ENCODE measurements at places on chromosomes 4 and X.

GRCh38 chrX:103918571-103919269, 43.7 kb upstream of the TMSB15B start:
- peak; percentile 56 for DNase-seq

DNA sequence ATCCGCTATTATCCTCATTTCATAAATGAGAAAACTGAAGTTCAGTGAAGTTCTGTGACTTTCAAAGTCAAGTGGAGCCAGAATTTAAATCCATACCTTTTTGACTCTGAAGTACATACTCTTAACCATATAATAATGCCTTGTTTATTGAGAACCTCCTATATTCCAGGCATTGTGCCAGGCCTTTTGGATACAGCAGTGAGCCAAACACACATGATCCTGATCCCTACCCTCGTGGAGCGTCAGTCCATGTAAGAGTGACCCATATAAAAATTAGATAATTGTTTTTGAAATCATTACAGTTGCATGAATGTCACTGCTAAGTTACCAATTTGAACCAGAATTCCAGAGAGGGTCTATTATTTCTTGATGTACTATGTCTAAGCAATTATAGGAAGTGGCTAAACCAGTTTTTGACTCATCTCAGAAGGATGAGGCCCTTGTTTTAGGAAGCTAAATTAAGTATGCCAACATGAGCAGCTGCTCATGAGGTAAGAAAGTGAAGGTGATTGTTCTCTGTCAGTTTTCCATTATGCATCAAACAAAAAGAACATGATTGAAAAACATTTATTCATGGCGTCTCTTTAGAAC, 289.5 kb downstream of the GLUD2 start:
- DNase-seq, result no peak

DNA sequence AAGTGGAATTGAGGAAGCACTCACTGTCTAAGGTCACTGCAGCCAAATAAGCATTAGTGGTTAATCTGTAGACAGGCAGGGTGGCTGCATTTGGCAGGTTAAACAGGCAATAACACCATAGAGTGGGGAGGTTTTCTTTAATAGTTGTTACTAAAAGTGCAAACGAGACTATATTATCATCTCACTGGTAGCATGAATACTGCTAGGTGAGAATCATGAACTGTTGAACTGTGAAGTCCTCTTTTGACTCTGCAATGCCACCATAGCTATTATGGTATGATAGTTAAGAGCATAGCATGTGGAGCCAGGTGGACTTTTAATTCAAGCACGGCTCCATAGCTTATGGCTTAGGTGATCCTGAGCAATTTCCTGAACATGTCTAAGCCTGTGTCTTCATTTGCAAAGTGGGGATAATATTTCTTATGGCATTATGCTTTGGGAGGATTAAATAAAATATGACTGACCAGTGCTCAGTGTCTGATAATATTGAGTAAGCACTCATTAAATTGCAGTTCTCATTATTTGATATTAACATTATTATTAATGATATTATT, 235.6 kb upstream of the HHIP start:
- no peak for DNase-seq

DNA sequence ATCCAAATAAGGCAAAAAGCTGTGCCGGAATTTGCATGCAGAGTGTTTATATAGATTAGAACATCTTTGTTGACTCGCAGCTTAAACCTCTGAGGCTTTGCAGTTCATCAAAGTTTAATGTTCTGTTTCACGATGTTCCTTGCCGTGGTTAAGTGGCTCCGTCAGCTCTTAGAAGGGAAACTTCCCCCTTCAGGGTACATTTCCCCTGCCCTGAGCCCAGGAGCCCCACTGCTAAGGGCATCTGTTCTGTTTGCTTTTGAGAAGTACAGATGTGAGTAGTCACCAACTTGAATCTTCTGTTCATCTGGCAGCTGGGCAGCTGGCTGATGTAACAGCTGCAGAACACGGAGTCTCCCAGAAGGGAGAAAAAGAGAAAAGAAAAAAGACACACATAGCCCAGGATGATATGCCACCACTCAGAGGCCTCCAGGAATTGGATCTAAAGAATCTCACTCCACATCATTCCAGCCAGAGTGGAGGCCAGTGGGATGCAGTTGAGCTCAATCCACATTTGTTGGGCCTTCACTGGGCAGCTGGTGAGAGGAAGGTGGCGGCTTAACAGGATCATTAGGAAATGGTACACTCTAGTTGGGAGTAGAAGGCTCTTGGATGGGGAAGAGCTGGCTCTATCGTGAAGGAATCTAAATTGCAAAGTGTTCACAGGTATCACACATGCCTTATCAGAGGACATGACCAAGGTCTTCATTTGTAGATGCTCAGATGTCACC, 178.7 kb upstream of the RBPJ start:
- DNase-seq, result no peak

GRCh38 chr4:2734612-2735011, 21.5 kb downstream of the TNIP2 start:
- DNase-seq, result no peak

- DNase-seq, result no peak
Measured at GRCh38 chrX:23742174-23742696, 841 bp downstream of the ACOT9 start.

- DNase-seq, result no peak
Measured at GRCh38 chr4:105014635-105015034, 132.0 kb upstream of the TET2 start.

DNA sequence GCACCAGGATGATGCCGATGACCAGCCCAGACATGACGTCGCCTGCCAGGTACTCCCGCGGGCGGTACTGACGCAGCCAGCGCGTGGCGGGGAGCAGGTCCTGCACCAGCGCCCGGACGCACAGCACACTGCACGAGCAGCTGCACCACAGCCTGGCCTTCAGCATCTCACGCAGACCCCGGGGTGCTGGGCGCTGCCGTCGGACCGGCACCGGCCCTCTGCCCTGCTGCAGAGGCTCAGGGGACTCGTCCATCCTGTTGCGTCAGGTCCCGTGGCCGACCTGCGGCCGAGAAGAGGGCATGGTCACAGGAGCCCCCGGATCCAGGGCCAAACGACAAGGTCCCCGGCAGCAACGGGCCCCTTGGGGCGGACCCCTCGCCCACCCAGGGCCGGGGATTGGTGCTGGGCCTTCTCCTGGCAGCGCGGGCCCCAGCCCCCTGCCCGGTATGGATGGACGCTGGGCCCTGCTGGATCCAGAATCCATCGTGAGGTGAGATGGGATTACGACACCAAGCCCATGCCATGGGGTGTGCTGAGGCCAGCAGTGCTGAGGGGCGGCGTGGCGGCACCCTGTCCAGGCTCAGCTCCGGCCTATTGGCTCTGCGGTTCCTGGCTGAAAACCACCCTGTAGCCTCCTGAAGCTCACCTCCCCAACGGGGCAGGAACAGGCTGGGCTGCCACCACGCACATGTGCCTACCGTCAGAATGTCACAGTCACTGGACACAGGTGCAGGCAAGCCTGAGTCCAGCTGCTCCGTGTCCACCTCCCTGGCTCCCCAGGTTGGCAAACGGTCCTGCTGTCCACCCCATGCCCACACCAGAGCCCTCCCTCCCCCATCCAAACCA, 1.5 kb downstream of the SLC26A1 start:
- DNase-seq, result no peak

GRCh38 chr4:123471655-123472369, 75.2 kb downstream of the SPRY1 start:
- no peak for DNase-seq

GRCh38 chrX:114046695-114047279, 537.1 kb upstream of the HTR2C start:
- no peak for DNase-seq

- no peak for DNase-seq
Measured at GRCh38 chr4:23737571-23737970, 152.3 kb downstream of the PPARGC1A start.

DNA sequence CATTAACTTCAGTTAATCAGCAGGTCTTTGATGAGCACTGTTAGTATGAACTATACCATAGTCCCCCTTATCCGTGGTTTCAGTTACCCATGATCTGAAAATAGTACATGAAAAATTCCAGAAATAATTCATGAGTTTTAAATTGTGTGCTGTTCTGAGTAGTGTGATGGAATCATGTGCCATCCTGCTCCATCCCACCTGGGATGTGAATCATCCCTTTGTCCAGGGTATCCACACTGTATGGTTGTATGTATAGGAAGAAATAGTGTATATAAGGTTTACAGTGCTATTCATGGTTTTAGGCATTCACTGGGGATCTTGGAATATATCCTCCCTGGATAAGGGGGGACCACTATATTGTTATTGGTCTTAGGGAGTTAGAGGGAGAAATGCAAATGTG, 24.5 kb downstream of the ARHGAP10 start:
- no peak for DNase-seq

DNA sequence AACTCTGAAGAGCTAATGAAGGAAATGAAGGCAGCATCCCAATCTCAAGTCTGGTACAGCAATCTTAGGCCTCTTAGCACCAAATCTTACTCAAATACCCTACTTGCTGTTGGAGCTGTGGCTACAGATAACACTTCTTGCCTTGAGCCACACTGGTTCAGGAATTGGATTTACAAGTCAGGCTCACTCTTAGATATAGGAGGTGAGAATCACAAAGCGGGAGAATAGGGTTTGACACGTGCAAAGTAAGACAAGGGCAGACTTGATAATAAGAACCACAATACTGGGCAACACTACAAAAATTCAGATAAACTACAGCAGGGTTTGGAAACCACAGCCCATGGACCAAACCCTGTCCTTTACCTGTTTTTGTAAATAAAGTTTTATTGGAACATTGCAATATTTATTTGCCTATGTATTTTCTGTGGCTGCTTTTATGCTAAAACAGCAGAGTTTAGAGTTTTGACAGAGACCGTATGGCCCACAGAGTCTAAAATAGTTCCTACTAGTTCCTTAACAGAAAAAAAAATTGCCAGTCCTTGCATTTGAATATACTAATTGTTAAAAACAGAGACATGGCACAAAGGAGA, 9.3 kb upstream of the CUL4B start:
- no peak for DNase-seq

GRCh38 chr4:128354205-128354821, 66.7 kb upstream of the PGRMC2 start:
- DNase-seq, result no peak

GRCh38 chr4:163495900-163496299, 1.4 kb downstream of the TMA16 start:
- no peak for DNase-seq

GRCh38 chrX:40663078-40663740, 15.8 kb upstream of the CXorf38 start:
- DNase-seq, result no peak

- DNase-seq, result no peak
Measured at GRCh38 chrX:11111947-11112346, 815 bp downstream of the HCCS start.

- no peak for DNase-seq
Measured at GRCh38 chrX:3119376-3119775, 78.1 kb downstream of the ARSF start.

DNA sequence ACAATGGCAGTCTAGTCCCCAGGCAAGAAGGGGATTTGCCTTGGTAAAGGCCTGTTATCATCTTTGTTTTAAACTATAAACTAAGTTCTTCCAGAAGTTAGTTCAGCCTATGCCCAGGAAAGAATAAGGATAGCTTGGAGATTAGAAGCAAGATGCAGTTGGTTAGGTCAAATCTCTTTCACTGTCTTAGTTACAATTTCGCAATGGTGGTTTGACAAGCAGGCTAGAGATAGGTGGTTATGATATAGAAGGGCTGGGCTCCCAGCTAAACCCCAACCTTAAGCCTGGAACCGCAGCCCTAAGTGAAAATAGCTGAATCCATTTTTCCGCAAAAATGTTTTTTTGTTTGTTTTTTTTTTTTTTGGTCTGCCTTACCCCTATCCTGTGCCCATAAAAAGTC, 41.8 kb upstream of the NEIL3 start:
- no peak for DNase-seq

DNA sequence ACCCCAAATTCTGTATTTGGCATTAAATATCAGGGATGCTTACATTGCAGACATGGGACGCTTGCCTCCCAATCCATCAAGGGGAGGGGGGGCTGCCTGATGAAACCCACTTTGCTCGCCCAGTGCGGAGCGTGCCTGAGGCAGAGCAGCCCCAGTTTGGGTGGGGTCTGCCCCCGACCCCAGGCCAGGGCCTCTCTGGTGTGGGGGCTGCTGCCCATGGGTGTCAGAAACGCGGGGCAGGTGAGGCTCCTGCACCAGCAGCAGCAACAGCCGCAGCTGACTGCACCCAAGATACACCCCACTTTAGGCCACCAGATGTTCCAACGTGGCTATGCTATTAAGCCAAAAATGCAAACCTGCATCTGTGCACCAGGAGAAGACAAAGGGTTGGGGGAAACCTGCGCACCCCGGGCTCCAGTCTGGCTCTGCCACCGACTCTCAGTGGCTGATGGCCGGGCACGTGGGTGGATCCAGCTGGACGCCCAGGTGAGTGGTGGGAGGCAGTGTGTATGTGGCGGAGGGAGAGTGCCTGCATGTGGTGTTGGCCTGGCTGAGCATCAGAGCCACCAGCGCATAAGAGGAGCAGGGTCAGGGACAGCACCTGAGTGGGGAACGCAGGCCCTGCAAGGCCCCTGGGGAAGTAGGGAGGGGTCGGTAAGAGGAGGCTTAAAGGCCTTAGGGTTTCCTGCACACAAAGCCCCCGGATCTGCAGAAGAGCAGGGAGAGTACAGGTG, 86.2 kb downstream of the ABLIM2 start:
- DNase-seq, result no peak

GRCh38 chrX:37998586-37999262, 7.6 kb upstream of the SYTL5 start:
- no peak for DNase-seq

DNA sequence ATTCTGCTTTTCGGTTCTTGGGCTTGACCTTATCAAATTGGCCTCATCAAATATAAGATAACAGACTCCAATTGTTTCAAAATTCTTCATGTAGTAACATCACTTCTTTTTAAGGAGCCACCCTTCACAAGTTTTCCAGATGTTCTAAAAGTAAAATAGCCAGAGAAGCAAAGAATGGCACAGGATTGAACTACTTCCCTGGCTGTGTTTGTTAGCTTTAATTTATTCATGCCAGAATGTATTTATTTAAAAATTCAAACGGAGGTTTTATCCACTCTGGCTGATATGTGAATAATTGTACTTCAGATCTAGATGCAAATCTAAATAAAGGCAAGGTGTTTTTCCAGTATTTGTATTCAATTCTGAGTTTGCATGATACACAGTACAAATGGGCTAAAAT, 581.3 kb upstream of the TENM3 start:
- DNase-seq, result no peak

- no peak for DNase-seq
Measured at GRCh38 chr4:149793459-149793858, 22.2 kb downstream of the IQCM start.

DNA sequence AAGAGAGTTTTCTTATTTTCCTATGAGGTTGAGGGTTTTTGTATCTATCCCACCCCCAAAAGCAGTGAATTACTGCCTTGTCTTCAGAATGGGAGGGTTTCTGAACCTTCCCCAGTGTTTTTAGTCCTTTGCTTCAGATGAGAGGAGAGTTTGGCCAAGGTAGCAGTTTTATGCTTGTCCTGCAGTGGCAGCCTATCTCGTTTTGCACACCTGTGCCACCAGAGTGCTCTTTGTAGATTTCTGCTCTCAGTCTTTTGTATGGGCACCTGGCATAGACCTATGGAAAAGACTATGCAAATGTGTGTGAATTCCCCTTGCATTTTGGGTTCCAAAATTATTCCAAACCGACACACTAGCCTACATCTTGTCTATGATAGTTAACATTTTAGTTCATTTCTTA, 5.8 kb downstream of the TBC1D19 start:
- no peak for DNase-seq

Measured in stimulated activated CD8-positive, alpha-beta memory T cell treated with anti-CD3 and anti-CD28 coated beads, Interleukin-15, amount 100 ng/mL, for 48 hours (primary cell).